ENCODE measurements at places on chromosomes 1 and 21.

DNA sequence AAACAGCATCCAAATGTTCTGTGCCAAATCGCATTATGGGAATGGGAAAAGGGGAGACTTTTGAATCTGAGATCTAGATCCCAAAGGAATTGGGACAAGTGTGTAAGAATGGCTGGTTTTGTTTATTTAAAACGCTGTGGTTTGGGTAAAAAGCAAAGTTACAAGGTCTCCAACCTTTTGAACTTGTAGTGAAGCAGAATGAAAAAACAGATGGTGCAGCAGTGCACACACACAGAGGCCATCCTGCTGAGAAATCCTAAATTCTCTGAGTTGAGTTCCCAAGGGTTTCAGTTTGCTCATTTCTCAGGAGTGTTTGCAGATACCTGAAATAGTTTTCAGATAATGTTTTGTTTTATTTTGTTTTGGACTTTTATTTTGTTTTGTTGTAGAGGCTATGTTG, 80.2 kb upstream of the CD1D start:
- no peak for DNase-seq

- no peak for DNase-seq
These were observed 824.6 kb upstream of the NEGR1 start for GRCh38 chr1:73106931-73107330.

- no peak for DNase-seq
These were observed 37.5 kb upstream of the WLS start for GRCh38 chr1:68269637-68270430.

DNA sequence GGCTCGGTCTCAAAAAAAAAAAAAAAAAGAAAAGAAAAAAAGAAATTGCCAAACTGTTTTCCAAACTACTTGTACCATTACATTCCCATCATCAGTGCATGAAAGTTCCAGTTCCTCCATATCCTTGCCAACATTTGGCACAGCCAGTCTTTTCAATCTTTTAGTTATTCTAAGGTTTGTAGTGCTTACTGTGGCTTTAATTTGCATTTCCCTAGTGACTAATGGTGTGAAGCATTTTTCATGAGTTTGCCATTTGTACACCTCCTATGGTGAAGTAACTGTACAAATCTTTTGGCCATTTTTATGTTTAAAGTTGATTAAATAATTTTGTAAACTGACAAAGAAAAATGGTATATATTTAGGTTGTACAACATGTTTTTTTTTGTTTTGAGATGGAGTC, 70.7 kb downstream of the DEGS1 start:
- no peak for DNase-seq

DNA sequence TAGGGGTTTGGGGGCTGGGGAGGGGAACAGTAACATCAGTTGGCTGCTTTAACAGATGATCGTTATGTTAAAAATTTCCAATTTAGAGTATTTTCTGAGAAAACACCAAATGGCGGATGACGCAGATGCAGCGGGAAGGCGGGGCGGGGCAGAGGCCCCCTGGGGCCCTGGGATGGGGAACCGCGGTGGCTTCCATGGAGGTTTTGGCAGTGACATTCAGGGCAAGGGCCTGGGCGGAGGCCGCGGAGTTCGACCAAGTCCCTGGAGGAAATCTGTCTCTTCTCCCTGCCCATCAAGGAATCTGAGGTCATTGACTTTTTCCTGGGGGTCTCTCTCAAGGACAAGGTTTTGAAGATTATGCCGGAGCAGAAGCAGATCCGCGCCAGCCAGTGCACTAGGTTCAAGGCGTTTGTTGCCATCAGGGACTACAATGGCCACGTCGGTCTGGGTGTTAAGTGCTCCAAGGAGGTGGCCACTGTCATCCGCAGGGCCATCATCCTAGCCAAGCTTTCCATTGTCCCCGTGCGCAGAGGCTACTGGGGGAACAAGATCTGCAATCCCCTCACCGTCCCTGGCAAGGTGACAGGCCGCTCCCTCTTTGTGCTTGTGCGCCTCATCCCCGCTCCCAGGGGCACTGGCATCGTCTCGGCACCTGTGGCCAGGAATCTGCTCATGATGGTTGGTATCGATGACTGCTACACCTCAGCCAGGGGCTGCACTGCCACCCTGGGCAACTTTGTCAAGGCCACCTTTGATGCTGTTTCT, 310.2 kb downstream of the PTPRC start:
- DNase-seq = no peak

DNA sequence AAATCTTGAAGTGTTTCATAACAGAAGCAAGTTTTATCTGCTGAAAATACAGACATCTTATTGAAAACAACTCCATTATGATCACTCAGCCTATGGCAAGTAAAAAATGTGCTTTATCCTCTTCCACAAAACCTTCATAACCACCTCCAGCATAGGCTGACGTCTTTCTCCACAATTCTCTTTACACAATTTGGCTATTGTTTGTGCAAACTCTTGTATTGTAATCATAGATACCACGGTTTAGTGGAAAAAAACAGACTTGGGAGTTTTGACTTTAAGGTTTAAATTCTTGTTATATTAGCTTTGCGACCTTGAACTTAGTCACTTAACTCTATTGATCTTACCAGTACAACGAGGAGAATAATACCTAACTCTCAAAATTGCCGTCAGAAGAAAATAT, 126.1 kb downstream of the PLD5 start:
- DNase-seq = no peak
